Activated T-helper 1 cell treated with anti-CD3 and anti-CD28 coated beads, Interleukin-2, amount 50 U/mL, for 16 hours (primary cell): ENCODE measurements at places on chromosomes 5 and 9.

- DNase-seq = no peak
Measured at GRCh38 chr5:135005076-135005475, 29.0 kb downstream of the PITX1 start.

DNA sequence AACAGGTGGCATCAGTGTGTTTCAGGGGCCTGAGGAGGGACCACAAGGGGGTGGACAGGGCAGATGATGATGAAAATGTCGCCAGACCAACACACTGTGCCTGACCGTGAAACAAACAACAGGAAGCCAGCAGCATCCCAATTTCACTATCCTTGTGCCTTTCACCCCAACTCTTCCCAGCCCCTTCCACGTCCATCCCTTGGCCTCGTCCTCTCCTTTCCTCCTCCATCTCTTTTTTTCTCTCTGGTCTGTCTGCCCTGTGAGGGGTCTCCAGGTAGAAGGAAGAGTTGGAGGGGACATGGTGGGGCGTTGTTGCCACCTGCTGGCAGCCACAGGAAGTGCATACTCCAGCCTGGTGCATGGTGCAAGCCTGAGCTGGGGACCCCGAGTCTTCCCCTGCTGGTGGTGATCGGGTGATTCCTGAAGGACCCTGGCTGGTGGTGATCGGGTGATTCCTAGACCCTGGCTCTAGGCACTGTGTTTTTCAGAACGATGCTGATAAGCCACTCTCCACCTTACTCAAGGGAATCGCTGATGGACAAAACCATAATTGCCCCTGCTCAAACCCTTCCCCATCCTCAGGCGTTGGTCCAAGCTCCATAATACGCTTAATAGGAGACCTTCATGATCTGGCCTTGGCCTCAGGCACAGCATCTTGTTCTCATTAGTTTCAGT is 21.7 kb upstream of the NSD1 start:
- DNase-seq = peak; percentile 30

- DNase-seq = no peak
Measured at GRCh38 chr5:144203750-144204596, 33.3 kb downstream of the KCTD16 start.

DNA sequence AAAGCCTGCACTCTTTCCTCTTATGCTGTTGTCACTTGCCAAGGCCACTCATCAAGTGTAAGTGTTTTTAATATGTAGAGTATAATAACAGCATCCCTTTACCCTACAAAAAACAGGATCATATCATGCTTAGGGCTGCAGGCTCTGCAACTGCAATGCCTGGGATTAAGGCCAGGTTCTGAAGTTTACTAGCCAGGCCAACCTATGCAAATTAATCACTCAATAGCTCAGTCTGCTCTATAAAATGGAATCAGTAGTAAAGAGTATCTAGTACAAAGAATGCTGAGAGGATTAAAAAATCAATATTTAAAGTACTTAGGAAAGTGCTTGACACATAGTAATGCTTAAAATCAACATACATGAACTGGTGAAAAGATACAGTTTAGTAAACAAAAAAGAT is 253.3 kb downstream of the EDIL3 start:
- DNase-seq = no peak

DNA sequence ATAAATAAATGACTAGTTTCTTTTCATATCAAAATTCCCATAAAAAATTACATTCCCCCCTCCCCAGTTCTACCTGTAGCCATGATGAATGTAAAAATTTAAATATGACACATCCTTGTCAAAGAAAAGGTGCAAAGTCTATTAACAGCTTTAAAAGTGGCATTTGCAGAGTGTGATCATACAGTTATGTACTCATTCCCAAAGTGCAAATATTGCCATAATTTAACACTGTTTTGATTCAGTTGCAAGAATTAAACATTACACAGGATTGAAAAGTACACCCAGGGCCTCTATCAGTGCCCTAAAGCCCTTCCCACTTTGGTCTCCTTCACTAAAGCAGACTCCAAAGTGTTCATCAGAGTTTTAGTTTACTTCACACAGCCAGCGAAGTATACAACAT is 51.8 kb downstream of the RNF145 start:
- DNase-seq = no peak

DNA sequence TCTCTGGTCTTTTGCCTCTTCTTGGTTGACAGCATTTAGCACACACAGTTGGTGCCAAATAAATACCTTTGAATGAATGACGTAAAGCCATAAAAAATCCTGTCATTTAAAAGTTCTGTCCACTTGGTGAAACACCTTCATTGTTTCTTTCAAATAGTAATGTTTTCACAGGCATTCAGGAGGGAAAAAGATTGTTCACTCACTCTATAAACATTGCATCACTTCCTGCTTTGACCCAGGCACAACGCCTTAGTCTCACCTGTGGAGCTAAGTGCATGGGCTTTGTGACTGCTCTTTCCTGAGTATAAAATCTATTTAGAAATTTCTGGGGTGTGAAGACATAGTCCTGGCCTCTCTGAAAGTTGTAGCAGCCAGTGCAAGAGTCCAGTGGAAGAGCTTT is 88.9 kb upstream of the CXCL14 start:
- no peak for DNase-seq

DNA sequence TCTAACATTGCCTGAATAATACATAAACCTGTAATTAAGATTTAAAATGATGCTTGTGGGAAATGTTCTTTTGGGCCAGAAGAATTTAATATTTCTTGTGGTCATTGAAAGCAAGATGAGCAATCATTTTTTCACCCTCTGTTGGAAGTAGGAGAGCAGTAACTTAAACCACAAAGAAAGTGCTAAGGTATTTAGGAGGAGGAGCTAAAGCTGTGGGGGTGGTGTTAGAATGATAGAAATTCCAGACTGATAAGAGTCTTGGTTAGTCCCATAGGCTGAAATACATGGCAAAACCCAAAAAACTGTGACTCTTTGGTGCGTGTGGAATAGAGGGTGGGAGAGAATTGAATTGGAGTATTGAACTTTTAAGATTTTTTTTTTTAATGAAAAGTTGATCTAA is 247.0 kb downstream of the YTHDC2 start:
- no peak for DNase-seq

DNA sequence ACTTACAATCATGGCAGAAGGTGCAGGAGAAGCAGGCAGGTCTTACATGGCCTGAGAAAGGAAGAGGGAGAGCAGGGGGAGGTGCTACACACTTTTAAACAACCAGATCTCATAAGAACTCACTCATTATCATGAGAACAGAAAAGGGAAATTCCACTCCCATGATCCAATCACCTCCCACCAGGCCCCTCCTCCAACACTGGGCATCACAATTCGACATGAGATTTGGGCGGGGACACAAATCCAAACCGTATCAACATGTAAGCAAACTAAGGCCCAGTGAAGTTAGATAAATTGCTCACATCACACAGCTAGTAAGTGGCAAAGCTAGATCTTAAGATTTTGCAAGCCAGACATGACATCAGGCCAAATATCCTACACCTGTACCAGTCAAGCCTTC is 48.3 kb upstream of the RIC1 start:
- no peak for DNase-seq

DNA sequence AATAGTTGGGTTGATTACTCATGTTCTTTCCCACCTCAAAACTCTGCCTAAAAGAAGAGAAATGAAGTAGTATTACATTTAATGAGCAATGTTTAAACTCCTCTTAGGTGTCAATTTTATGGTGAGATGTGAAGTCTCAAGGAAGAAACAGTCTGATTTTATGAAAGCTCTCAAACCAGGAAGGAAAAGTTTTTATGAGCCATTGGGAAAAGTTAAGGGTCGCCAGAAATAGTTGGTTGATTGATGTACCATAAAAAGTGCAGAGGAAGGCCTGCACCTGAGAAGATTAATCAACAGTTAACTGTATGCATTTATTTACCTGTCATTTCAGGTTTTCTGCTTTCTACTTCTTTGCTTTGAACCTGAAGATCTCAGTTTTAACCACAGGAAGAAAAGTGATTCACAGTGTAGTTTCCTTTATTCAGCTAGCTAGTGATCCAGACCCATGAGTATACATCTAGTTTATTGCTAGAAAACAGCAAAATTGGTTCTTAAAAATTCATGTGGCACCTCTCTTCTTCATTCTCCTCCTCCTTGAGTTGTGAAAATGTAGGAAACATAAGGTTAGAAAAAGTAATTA is 133.1 kb downstream of the CSNK1G3 start:
- DNase-seq = no peak

GRCh38 chr9:20558566-20559016 is 63.7 kb downstream of the MLLT3 start:
- peak; percentile 4 for DNase-seq

- DNase-seq = no peak
Measured at GRCh38 chr5:97089149-97089801, 53.1 kb downstream of the LIX1 start.

DNA sequence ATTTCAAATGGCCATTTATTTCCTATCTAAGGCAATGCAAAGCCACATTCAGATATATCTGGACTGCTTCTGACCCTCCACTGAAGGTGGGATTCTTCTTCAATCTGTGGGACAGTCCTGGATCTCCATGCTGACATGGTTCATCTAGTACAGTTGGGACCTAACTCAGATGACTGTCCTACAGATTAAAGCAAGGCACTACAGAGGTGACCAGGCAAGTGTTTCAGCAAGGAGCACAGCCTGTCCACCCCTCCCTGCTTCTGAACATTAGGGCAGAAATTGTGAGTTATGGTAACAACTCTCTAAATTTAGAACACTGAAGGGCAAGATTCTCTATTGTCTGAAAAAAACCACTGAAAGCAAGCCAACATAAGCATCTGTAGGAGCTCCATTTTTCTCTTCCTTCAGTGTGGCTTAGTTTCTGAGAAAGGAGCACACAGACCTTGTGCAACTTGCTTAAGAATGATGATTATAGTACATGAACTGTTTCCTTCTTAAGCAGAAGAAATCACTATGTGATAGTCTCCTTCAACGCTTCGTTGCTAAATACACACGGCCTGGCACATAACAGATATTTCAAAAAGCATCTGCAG is 62.9 kb upstream of the BARX1 start:
- no peak for DNase-seq

DNA sequence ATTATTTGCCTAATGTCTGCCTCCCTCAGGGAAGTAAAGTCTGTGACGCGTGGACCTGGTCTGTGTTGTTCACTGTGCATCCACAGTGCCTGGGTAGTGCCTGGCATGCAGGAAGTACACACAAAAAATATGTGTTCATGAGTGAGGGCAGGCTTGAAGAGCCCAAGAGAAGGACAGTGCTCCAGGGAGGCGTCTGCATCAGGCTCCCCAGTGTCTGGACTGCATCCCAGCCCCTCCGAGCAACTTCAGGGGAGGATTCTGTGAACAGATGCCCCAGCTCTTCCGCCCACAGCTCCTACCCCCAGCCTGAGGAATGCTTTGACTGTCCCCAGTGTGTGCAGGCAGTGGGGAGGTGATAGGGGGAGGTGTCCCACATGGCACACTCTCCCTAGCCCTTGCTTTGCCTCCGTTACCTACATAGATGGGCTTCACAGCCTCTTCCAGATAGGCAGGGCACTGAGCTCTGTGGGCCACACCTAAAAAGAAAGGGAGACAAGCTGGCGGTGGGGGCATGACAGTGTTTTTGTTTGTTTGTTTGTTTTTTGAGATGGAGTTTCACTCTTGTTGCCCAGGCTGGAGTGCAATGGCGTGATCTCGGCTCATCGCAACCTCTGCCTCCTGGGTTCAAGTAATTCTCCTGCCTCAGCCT is 25.4 kb downstream of the IRF1 start:
- DNase-seq = no peak

DNA sequence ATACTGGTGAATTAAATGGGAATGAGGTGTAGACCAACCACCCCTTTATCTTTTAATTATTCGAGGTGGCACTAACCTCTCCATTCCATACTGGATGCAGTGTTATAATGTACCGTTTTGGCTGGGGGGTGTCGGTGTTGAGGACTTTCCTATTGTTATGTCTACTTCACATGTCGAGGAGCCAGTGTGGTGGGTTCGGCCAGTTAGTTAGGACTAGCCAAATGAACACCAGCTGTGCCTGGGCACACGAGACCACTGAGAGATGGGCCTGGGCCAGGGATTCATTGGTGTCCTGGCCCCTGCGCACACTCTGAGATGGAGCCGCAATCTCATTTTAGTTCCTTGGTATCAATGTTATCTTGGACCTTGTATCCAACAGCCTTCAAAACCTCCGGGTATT is 186.2 kb downstream of the CACNA1B start:
- no peak for DNase-seq

GRCh38 chr5:119930490-119930889 is 301.1 kb downstream of the FAM170A start:
- no peak for DNase-seq

DNA sequence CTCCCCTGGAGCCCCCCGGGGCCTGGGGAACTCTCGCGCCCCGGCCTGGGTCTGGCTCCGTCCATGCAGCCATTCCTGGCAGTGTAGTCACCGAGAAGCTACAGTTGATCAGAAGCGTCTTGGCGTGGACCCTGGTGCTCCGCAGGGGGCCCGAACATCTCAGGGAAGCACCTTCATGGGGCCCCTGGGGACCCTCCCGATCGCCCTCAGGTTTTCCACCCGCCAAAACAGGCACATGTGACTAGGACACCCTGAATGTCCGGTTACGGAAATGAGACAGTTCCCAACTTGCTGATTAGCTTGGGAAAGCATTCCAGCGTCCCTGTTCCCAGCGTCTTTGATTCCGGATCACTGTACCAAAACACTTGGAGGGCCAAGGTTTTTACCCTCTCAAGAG is 472 bp downstream of the FBXO4 start:
- DNase-seq = no peak

GRCh38 chr5:170788626-170789304 is 5.2 kb downstream of the GABRP start:
- no peak for DNase-seq

- DNase-seq = no peak
Measured at GRCh38 chr5:140169410-140169809, 5.6 kb upstream of the CYSTM1 start.

DNA sequence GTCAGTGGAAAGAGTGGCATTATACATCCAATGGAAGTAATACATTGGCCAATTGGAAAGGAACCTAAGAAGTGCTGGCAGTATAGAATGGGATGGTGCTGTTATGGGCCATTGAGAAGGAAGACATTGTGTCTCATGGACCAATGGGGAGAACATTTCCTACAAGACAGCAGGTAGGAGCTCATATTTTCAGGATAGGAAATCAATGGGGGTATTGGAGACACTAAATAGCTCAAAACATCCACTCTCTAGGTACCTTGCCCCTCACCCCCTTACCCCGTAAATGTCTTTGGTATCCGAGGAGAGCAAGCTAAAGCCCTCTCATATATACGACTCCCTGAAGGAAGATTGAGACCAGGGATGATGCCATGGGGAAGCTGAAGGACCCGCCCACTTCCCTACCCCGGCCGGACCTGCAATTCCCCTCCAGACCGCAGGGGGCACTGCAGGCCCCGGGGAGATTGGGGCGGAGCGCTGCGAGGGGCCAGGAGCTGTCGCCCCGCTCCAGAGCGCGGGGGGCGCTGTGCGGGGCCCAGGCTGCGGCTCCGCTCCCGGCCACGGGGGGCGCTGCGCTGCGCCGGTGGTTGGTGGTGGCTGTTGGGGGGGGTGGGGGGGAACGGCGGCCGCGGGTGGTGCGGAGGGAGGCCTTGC is at the start of gene KDM3B:
TSS of gene KDM3B (plus strand) at position 615 of the 651 bp plus-strand sequence. CDS start 111 bp downstream, outside the sequence.
- DNase-seq = peak; percentile 85

GRCh38 chr5:10366310-10367272 is 13.1 kb downstream of the MARCHF6 start:
- DNase-seq = no peak

GRCh38 chr9:26210338-26210851 is 532.2 kb upstream of the TUSC1 start:
- no peak for DNase-seq

GRCh38 chr9:124632077-124632621 is 125.0 kb upstream of the NR5A1 start:
- no peak for DNase-seq
